ENCODE measurements at places on chromosomes 5 and 9.
A peak's percentile ranks its signal among the peaks of the same experiment; 100 is the strongest.

DNA sequence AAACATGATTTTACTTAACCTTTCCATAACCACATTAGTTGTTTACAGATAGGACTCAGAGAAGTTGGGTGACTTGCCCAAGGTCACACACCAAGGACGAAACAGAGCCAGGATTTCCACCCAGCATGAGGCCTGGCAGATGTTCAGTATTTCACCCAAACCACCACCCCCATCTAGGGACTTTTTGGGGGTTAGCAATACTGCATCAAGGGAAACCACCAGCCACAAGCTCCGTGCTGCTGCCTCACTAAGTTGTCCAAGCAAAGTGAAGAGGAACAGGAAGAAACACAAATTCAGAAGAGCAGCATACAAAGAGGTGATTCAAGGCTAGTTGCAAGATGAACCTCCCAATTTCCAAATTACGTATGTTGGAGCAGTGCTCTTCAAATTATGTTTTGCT, 219.6 kb upstream of the RORB start:
- no peak for DNase-seq

DNA sequence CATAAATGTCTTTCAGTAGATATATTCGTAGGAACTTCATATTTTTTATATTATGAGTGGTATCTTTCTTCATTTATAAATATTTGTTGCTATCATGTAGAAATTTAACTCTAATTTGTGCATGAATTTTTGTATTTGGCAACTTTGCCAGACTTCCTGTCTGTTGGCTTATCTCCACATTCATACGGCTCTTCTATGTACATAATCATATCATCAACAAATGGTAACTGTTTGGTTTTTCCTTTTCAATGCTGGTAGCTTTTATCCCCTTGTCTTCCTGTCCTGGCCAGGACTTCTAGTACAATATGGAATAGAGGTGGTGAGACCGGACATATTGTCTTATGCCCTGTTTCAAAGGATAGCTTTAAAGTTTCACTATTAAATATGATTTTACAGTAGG, 132.3 kb upstream of the COL5A1 start:
- no peak for DNase-seq

- peak; percentile 84 for DNase-seq
These were observed 30.4 kb downstream of the GADD45G start for GRCh38 chr9:89634995-89635742.

DNA sequence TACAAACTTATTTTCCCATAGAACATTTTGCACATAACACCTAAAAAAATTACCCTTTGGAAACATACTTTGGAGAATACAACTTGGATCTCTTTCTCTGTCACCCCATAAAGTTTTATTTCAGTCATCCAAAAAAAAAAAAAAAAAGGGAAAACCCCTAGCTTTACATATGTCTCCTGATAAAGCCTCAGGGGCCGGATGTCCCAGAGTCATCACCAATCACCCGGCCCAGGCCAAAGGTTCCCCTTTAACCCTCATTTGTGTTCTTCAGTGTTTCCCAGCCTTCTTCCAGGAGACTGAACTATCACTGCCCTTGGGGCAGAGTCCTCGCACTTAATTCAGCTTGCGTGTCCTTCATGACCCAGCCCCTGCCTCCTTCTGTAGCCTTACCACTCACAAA, 28.8 kb downstream of the ANXA6 start:
- no peak for DNase-seq

GRCh38 chr9:112530751-112531205, 44.2 kb downstream of the KIAA1958 start:
- DNase-seq, result no peak

- no peak for DNase-seq
These were observed 58.8 kb downstream of the MEF2C start for GRCh38 chr5:88824141-88824540.

- peak; percentile 35 for DNase-seq
These were observed 33.0 kb upstream of the MAP1B start for GRCh38 chr5:72074251-72074650.

DNA sequence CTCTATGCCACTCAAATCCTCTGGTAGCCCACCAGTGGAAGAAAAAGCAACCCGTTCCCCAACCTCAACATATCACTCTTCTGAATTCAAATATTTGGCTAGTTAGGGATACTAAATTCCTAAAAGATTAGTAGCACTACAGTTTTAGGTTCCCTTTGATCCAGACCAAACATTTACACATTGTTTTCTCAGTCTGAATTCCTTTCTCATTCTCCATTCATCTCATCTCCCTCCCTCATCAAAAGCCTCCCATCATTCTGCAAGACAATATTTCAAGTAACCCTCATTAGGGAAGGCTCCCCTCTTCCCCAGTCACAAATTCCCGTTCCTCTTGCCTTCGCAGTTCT, 26.3 kb downstream of the ADAM19 start:
- no peak for DNase-seq

GRCh38 chr5:142472306-142472951, 147.6 kb upstream of the SPRY4 start:
- DNase-seq, result no peak

- no peak for DNase-seq
These were observed at the start of gene DND1 for GRCh38 chr5:140673187-140673976. Gene DND1 (minus strand): TSS chr5:140673576. CDS start chr5:140673542, 34 bp downstream.

GRCh38 chr9:81737871-81738507, 48.6 kb upstream of the TLE1 start:
- DNase-seq, result no peak

GRCh38 chr9:109935406-109936087, 155.5 kb downstream of the PALM2AKAP2 start:
- DNase-seq, result no peak

- peak; percentile 79 for DNase-seq
These were observed 133.0 kb downstream of the CDH18 start for GRCh38 chr5:19855031-19855430.

DNA sequence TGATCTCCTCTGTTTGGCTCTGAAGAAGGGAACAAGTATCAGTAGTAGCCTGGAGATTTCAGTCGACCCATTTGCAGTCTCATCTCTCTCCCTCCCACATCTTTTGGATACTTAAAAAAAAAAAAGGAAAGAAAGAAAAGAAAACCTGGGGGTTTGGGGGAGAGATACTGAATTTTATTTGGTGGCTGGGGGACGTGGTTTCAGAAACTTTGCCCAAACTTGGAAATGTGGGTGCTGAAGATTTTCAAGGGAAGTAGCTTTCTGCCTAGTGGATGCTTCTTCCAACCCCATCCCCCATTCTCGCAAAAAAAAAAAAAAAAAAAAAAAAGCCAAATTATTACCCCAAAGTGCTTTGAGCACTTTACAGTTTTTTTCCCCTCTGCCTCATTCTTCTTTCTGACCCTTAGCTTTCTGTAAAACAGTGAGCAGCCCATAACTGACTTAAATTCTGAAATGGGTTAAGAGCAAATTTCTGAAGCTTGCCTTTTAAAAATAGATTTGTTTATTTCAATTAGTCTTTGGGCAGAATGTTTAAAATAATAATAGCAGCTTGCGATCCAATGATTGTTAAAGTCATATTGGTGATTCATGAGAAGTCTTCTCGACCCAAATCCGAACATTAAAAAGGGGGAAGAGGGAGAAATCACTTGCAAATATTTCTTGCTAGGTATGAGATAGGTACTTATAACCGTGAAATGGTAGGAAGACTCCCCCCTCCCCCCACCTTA, 894 bp downstream of the FST start:
- no peak for DNase-seq

GRCh38 chr9:37417252-37417803, 5.2 kb upstream of the GRHPR start:
- no peak for DNase-seq

- DNase-seq, result peak; percentile 42
These were observed 988.3 kb downstream of the DTWD2 start for GRCh38 chr5:117999939-118000549.

GRCh38 chr5:110297152-110297670, 429.3 kb downstream of the TMEM232 start:
- no peak for DNase-seq

DNA sequence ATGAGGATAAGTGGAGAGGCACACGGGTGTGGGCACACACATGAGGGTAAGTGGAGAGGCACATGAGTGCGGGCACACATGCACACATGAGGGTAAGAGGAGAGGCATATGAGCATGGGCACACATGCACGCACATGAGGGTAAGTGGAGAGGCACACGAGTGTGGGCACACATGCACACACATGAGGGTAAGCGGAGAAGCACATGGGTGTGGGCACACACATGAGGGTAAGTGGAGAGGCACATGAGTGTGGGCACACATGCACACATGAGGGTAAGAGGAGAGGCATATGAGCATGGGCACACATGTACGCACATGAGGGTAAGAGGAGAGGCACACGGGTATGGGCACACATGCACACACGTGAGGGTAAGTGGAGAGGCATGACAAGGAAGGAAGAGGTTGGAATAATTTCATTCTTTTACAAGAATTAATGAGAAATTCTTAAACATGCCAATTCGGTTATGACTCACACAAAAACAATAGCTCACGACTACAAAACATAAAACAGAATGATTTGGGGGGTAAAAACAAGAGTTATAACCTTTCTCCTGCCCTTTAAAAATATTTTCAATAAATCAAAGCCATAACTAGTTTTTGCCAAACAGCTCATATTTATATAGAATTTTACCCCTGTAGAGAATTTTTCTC, 67.5 kb downstream of the APBA1 start:
- no peak for DNase-seq

GRCh38 chr5:132012371-132013005, 1.0 kb upstream of the ACSL6 start:
- DNase-seq, result no peak

- no peak for DNase-seq
These were observed 55.6 kb downstream of the CFAP90 start for GRCh38 chr5:7795306-7795705.

- DNase-seq, result no peak
These were observed 55.2 kb downstream of the EXD3 start for GRCh38 chr9:137367506-137368430.

GRCh38 chr5:173500213-173500560, 116.3 kb downstream of the BOD1 start:
- DNase-seq, result no peak

GRCh38 chr9:120392245-120392644, 187.7 kb downstream of the CDK5RAP2 start:
- DNase-seq, result no peak

GRCh38 chr5:136026636-136027035, 2.2 kb upstream of the TGFBI start:
- peak; percentile 47 for DNase-seq

DNA sequence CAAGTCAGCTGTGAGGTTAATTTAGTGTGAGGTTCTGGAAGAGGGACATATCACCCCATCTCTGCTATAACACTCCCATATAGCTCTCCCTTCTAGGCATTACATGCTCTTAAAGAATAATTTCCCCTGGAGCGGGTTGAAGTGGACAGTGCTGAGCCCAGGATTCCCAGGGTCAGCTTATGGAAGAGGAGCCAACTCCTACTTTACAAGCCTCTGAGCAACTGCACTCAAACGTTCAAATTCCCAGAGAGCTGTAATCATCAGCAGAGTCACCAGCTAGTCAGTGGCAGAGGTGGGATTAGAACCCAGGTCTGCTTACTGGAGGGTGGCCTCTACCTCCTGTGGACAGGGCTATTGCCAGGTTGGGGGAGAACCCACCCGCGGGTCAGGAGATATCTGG, 1.4 kb downstream of the NEURL1B start:
- no peak for DNase-seq

- DNase-seq, result no peak
These were observed 47.6 kb downstream of the PRRC2B start for GRCh38 chr9:131441441-131441840.

DNA sequence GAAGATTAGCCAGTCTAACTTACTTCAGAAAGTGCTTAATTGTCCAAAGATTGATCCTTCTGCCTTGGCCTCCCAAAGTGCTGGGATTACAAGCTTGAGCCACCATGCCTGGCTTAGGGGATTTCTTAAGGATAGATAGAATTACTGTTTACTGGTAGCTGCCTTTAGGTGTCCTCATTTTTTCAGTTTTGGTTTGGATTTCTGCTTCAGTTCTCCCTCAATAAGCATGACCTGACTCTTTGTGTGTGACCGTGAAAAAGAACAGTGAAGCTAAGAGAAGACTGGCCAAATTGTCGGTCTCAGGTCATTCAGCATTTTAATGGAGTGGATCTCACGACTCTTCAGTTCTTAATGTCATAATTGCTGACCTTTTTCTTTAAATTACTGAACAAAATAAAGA, 22.9 kb upstream of the CMYA5 start:
- DNase-seq, result no peak

- peak; percentile 95 for DNase-seq
These were observed 207.3 kb downstream of the PTTG1 start for GRCh38 chr5:160629003-160629402.

GRCh38 chr5:93219641-93220145, 361.3 kb downstream of the NR2F1-AS1 start:
- no peak for DNase-seq

- DNase-seq, result no peak
These were observed 41.0 kb downstream of the CCDC192 start for GRCh38 chr5:127744241-127744640.

DNA sequence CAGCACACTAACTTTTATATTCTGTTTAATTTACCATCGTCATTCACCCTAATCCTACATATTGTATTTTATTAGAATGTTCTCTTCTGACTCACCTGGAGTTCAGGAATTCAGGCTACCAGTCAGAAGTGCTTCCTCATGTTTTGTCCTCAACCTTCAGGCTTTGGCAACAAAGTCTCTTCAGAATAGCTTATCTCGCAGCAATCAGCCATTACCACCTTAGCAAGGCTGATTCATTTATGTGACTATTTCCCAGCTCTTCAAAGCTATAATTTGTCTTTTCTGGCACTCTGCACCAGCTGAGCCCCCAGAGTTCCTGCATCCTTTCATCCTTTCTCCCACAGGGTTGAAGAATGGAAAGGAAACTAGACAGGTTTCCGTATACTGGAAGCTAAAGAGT, 365.5 kb upstream of the CDH18 start:
- no peak for DNase-seq

DNA sequence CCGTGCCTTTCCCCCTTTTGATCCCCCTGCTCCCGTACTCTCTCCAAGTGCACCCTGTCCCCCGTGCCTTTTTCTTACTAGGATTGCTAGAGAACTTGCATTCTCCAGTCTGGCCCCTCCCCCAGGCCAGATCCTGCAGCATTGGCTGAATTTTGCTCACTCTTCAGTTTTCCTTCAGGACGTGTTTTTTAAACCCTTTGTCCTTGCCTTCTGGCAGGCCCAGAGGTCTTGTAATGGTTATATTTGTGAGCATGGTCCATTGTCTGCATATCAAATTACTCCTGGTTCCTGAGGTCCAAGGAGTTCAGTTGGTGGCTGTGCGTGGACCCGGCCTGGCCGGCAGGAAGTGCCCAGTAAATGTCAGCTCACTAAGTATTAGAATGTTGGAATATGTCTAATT, 606 bp downstream of the TBC1D13 start:
- no peak for DNase-seq

DNA sequence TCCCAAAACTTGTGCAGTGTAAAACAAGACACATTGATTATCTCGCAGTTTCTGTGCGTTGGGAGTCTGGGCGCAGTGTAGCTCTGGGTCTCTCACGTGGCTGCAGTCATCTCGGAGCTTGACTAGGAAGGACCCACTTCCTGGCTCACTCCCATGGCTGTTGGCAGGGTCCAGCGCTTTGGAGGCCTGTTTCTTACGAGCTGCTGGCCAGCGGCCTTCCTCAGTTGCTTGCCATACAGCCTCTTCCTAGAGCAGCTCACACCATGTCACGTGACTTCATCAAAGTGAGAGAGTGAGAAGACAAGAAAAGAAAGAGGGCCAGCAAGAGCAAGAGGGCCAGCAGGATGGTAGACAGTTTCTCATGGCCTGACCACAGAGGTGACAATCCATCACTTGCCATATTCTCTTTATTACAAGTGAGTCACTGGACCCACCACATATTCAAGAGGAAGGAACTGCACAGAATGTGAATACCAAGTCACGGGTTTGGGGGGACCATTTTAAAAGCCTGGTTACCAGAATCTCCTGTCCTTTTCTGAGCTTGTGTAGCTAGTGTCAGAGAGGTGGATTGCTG, 36.2 kb downstream of the MCCC2 start:
- DNase-seq, result no peak

All from NCI-H2171 treated with DMSO at 0.1 percent for 48 hours (cell line).